ENCODE measurements at places on chromosomes 3 and 15.
A peak's percentile ranks its signal among the peaks of the same experiment; 100 is the strongest.

DNA sequence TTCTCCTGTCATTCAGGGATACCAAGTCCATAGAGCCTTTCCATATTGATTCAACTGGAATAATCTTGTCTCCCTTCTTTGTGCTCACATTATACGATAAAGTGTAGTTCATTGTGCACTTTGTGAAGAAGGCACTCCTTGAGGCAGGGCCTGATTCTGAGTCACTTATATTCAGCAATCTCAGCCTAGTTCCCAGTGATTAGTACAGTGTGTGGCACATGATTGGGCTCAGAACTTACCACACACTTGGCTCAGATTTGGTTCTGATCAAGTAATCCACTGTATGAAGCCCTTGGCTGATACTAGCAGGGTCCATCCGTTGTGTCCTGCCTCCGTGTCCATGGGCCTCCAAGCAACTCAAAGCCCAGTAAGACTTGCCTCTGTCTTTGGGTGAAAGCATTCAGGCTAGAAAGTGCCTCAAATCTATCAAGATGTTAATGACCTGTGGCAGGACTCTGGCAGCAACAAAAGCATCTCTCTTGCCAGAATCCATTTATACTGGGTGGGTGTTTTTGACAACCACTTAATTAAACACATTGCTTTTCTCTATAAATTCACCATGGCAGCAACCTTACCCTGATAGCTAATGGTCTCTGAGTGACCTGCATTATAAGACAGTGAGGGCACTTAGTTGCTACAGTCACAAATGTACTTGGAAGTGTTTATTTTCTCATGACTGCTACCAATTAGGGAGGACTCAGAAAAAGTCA lies 51.3 kb downstream of the TPRG1 start:
- no peak for DNase-seq

- no peak for DNase-seq
These were observed 352.5 kb upstream of the DCBLD2 start for GRCh38 chr3:99253963-99254355.

DNA sequence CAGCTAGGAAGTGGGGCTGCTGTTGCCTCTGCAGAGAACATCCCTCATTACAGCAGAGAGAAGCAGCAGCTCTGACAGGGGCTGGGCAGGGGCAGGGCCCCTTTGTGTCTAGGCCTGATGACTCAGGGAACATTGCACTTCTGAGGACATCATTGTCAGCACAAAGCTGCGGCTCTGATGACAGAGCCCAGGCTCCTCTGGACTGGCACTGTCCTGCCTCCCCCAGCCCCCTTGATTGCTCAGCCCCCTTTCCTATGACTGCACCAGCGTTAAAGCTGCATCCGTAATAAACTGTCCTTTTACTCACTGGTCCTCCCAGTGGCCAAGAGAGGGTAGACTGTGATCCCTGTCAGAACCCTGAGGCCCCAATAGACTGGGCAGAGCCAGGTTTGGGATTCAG lies 18.3 kb downstream of the TRH start:
- DNase-seq = no peak

- DNase-seq = no peak
These were observed 6.8 kb upstream of the GABPB1 start for GRCh38 chr15:50361756-50362155.

- peak; percentile 22 for DNase-seq
These were observed 4.2 kb downstream of the ZSCAN2 start for GRCh38 chr15:84604826-84605553.

- no peak for DNase-seq
These were observed 388.3 kb downstream of the FEZF2 start for GRCh38 chr3:61985020-61985419.

DNA sequence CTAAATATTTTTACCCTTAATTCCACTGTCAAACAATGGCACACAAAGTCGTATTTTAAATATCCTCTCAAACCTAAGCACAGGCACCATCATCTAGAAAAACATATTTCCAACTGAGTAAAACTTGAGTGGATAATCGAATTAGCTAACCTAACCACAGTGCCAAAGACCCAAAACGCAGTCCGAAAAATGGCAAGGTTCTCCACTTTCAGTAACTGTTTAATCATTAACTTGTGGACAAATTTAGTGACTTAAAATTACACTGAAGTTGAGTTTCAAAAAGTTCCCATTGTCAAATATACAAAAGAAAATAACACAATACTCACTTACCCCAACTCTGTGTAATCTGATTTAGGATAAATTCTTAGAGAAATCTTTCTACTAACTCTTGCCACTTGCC lies 10.0 kb downstream of the CNBP start:
- no peak for DNase-seq

- DNase-seq = no peak
These were observed 391.8 kb downstream of the VPS13C start for GRCh38 chr15:61668444-61668843.

GRCh38 chr15:90813796-90814190 lies 54.6 kb upstream of the FURIN start:
- no peak for DNase-seq

- no peak for DNase-seq
These were observed 5.3 kb downstream of the CPOX start for GRCh38 chr3:98588065-98588464.

DNA sequence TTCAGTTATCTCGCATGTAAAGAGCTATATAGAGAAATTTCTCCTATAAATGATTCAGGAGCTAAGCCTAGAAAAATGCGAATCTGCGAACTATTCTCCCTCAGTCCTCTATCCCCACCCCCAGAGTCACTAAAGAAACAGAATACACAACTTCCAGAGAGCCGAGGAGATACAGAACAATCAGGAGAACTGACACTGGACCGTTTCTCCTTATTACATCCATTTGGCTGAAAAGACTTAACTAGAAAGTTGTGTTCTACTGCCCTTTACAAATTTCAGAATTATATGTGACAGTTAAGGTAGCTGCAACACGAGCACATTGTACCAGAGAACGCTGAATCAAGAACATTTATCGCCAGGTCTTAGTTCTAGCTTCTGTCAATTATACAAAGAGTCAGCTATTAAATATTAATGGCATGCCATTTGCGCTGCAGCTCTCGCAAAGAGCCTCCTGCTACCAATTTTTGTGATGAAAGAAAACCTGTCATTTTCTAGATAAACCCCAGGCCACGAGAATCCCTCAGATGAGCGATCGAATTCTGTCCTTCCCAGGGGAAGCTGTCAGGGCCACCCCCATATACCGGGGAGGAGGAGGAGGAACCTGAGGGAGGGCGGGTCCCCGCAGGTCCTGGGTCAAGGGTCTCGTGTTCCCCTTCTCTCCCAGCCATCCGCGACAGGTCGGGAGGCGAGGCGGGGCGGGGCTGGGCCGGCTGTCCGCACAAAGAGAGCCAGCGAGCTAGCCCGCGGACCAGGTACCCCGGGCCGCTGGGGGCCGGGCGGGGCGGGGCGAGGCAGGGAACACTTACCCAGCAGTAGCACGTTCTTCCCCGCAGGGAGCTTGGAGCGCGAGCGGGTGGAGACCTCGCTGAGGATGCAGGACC lies 878 bp downstream of the DYNC1LI1 start:
- peak; percentile 52 for DNase-seq

DNA sequence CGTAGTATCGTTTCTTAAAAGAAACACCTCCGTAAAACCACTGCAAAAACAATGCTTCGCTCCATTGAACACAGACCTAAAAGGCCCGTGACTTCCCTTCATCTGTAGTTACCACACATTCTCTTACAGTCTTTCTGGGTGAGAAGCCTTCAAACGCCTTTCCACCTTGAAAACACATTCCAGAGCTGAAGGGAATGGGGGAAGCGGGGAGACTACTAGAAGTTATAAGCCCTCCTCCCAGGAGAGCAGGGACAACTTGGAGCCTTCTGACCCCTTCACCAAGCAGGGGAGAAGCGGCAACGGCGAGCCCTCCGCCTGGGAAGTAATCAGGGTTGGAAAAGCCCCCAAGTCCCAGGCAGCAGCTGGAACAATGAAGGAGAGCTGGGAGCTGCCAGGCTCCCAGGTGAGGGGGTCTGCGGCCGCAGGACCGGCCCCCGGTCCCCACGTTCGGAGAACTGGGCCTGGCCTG lies 461 bp downstream of the SECISBP2L start:
- no peak for DNase-seq

DNA sequence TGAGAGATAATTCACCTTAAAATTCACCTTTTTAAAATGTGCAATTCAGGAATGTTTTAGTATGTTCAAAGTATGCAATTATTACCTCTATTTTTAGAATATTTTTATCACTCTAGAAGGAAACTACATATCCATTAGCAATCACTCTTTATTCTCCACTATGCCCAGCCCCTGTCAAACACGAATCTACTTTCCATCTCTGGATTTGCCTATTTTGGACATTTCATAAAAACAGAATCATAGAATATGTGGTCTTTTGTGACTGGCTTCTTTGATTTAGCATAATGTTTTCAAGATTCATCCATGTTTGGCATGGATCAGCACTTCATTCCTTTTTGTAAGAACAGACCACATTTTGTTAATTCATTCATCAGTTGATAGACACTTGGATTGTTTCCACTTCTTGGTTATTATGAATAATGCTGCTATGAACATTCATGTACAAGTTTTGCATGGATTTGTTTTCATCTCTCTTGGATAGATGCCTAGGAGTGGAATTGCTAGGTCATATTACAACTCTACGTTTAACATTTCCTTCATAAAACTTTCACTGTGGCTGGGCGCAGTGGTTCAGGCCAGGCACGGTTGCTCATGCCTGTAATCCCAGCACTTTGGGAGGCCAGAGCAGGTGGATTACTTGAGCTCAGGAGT lies 12.7 kb downstream of the HMCES start:
- no peak for DNase-seq

GRCh38 chr15:77426871-77427270 lies 6.2 kb downstream of the HMG20A start:
- no peak for DNase-seq

DNA sequence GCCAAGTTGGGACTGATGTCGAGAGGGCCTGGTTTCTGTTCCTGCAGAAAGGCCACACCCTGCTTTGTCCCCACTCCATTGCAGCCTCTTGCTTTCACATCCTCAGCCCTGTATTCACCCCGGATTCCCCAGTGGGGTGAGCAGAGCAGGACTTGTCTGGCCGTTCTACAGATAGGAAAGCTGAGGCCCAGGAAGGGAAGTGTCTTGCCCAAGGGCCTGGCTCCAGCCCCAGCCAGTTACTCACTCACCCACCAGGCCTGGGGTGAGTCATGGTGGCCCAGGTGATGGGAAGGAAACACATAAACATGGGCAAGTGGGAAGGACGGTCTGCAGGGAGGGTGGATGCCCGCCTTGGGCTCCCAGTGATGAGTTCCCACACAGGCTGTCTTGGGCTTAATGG lies 6.1 kb upstream of the DUSP7 start:
- peak; percentile 16 for DNase-seq

- DNase-seq = no peak
These were observed 234.0 kb downstream of the MYRIP start for GRCh38 chr3:40043444-40043755.

DNA sequence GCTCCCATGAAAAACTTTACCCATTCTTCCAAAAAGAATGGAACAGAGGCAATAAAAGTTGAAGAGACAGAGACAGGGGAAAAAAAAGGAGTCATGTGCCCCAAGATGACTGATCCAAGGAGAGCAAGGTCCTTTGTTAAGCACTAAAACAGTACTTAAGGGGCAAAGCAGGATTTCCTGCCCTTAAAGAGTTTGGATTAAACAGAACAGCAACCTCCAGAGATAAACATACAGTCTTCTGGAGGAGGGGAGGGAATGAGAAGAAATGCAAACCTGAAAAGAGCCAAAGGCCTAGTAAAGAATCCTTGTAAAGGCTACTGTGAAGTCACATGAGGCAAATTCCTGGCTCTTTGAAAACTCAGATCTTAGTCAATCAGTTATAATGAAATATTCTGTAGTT lies 38.2 kb downstream of the SHQ1 start:
- DNase-seq = no peak

GRCh38 chr15:84961114-84961452 lies 20.6 kb upstream of the PDE8A start:
- DNase-seq = no peak

DNA sequence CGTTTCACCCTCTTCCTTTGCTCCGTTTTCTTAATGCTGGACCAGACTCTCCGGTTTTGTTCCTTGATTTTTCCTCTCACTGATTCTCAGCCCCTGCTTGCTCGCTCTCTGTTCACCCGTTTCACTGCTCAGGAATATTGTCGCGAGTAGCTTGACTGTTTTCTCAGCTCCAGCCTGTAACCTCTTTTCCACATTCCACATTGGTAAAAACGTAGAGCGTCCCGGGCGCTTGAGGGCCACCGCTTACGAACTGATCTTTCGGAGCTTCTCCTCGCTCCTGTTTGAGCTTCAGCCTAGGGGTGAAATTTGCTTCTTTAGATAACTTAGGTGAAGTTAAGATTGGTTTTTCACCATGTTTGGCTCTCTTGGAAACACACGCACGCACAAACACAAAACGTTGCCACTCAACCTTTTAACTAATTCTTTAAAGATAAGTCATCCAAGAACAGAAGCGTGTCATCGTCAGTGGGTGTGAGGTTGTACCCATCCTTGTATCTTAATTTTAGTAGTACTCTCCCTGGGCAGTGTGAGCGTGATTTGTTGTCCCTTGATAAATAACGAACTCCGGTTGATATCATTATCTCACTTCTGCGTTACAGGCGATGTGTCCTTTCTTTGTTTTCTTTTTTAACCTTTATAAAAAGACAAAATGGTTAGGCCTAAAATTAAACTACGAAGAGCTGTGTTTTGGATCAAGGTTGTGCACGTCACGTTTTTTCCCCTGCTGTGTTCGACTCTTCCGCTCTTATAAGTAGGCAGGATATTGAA lies 1.0 kb downstream of the PAK2 start:
- DNase-seq = peak; percentile 33

DNA sequence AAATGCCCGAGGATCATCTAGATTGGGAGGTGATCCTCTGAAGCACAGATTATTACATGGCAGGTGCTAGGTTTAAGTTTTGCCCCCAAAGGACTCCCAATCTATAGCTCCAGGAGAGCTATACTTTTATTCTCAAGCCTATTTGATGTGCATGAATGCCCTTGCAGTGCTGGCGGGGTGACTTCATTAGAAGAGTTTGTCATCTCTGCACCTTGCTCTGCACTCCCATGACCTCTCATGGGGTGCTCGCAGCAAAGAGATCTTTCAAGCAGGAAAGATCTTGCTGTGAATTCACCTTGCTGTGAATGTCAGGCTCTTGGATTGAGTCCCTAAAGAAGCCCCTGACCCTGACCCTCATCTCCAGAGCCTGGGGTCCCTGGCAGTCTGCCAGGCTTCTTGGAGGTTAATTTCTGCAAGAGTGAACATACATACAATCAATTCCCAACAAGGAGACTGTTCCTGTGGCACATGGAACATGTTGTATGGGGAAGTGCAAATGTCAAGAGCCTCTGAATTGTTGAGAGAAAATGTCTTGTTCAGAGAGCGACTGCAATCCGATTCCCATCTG lies 45.9 kb downstream of the FAM43A start:
- DNase-seq = no peak

DNA sequence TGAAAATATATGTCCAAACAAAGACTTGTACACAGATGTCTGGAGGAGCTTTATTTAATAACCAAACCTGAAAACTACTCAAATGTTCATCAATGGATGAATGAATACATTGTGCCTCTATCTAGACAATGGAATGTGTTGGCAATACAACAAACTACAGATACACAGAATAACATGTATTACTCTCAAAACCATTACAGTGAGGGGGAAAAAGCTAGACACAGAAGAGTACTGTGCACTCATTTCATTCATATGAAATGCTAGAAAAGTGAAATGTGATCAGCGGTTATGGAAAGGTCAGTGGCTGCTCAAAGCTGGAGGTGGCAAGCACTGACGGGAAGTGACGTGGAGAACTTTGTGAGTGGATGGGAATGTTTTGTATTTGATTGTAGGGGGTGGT lies 13.2 kb downstream of the STOML1 start:
- no peak for DNase-seq
